ENCODE measurements at places on chromosomes 6 and 20.

DNA sequence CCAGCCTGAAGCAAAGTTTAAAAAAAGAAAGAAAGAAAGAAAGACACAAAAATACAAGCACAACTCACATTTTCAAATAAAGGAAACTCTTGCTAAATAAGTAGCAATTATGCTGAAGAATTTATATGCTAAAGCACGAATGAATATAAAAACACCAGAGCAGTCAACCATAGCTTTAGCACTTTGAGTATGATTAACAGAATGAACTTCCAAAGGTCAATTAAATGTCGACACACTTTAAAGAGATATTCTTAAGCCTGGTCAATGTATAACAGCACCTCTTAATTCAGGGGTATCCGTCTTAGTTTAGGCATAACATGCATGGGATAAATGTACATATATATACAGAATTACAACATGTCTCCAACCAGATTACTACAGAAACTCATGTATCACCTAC, 125.9 kb downstream of the OGFRL1 start:
- DNase-seq, result no peak

DNA sequence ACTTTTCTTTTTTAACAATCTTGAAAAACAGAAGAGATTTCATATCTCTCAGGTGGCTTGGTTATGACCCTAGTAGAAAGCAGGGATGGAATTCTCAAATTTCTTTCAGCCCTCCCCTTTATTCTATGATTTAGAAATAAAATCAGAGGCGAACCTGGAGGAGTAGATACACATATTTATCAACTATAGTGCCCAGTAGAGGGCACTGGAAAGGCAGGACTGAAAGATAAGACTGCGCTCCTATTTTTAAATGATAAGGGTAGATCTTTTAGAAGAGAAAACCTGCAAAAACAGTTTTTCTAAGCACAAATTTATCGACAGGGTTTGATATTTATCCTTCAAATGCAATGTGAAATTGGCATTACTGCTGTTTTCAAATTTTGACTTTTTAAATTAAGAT, 1296.6 kb downstream of the EPHA7 start:
- no peak for DNase-seq

DNA sequence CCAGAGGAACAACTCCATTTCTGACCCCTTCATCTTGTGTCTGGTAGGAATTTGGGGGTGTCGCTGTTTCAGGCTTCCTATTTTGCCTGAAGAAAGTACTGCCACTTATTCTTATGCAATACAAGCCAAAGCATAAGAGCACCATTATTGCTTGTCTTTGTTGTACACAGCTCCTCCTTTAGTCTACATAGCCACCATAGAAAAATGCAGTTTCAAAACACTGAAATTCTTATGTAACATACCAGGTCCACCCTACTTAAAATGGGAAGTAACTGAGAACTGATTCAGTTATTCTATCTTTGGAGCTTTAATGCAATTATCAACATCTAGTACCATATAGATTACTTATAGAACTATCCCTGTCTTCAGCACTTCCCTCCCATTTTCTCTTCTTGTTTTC, 255.5 kb downstream of the ARHGAP18 start:
- no peak for DNase-seq

DNA sequence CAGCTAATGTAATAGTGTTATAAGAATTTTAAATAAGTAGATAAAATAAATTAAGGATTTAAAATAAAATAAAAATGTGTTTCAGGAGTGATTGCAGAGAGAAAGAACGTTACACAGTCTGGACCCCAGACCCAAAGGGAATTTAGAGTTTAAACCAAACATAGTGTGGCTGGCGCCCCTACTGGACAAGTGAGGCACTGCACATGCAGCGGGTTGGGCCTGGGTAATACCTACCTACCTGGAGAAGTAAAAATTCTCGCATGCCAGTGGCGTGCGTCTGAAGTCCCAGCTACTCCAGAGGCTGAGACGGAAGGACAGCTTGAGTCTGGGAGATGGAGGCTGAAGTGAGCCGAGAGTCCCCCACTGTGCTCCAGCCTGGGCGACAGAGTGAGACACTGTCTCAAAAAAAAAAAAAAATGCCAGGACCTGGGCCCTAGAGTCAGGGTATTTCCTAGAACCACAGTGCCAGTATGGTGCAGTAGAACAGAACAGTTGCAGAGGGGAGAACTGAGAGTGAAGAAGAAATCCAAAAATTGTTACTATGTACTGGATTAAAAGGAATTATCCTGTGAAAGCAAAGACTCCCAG, 71.4 kb upstream of the TCF21 start:
- DNase-seq, result peak; percentile 74

- DNase-seq, result no peak
Measured at GRCh38 chr6:506508-506907, 115.0 kb downstream of the IRF4 start.

- peak; percentile 76 for DNase-seq
Measured at GRCh38 chr20:1427457-1428054, 34.7 kb upstream of the FKBP1A start.

DNA sequence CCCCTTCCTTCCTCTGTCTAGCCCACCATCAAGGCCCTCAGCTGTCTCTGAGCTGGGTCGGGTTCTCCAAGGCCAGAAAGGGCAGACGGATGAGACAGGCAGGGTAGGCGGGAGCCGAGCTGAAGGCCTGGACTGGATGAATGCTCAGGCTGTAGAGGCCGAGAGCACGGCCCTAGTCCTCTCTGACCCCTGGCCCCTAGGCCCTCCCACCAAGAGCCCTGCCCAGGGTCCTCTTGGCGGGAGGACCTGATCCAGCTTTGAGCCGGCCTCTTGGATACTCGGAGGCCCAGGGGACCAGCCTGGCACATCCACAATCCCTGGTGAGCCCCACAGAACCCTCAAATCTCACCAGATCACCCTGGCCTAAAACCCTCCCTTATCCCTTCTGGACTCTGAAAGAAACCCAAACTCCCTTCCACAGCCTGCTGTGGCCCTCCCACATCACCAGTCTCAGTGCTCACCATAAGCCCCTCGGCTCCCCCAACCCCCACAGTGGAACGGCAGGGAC, 8.2 kb downstream of the ADISSP start:
- no peak for DNase-seq

GRCh38 chr6:127475823-127476176, 16.6 kb upstream of the KIAA0408 start:
- DNase-seq, result peak; percentile 30

DNA sequence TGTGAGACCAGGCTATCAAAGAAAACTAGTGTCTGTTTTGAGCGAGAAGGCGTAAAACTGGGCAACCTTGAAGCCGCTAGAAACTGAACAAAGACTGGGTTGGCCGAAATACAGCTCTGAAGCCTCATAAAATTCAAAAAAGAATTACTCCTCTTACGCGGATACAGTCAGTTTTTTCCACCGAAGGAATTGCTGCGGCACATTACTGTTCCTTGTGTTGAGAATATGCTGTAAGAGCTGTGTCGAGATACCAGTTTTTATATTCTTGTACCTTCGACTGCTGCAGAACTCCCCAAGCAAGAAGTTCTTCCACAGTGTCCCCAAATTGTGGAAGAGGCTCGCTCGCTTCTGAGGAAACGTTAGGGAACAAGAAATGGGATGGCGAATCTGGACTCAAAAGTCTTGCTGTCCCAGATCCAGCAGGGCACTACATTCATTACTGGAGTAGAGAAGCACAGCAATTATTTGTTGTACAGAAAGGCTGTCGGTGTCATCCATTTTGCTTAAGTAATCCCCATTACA, 523 bp upstream of the COX7A2 start:
- no peak for DNase-seq

DNA sequence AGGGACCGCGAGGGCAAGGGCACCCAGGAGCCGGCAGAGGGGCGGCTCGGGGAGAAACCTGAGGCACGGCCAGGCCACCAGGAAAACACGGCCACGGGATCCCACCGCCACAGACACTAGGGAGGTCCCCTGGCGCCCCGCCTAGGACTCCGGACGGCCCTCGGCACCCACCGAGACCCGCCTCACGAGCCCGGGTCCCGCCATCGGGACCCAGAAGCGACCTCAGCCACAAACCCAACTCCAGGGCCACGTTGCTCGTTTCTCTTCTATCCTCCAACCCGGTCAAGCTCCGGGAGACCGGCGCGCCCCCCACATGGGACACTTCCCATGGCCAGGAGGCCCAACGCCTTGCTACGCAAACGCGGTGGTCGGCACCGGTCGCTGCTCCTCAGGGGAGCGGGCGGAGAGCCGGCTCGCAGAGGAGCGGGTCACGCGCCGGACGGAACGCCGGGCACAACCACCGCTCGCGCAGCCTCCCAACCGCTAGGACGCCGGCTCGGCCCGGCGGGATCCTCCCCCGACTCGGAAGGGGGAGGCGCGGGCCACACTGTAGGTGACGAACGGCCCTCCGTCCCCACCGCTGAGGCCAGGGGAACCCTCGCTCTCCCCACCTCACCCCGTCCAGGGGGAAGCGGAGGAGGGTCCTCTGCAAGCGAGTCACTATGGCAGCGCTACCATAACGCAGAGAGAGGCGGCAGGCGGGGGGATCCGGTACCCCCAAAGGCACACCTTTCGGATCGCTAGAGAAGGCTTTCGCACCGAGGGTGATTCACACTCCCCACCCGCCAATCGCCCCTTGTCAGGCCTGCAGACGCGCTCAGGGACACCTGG, 1514.1 kb upstream of the DEFB115 start:
- DNase-seq, result no peak

- DNase-seq, result no peak
Measured at GRCh38 chr20:46438156-46438750, 31.8 kb upstream of the ELMO2 start.

- no peak for DNase-seq
Measured at GRCh38 chr20:16270989-16271388, 302.3 kb downstream of the KIF16B start.

GRCh38 chr6:120010075-120010474, 660.5 kb upstream of the MAN1A1 start:
- no peak for DNase-seq

DNA sequence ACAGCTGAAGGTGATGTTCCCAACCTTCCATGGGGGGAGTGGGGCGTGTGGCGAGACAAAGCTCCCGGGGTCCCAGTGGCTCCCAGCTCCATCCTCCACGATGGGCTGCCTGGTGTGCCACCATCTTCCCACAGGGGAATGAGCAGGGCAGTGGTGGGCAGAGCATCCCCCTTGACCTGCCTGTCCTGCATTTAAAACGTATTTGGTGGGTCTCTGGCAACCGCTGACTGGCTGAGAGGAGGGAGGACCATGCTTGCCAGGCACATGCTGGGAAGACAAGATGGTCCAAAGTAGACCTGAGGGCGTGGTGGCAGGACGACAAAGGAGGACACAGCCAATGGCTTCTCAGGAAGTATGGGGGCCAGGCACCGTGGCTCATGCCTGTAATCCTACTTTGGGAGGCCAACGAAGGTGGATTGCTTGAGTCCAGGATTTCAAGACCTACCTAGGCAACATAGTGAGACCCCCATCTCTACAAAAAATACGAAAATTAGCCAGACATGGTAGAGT, 4.9 kb downstream of the TLDC2 start:
- no peak for DNase-seq

- DNase-seq, result peak; percentile 25
Measured at GRCh38 chr20:59819496-59820203, 113.8 kb downstream of the SYCP2 start.

DNA sequence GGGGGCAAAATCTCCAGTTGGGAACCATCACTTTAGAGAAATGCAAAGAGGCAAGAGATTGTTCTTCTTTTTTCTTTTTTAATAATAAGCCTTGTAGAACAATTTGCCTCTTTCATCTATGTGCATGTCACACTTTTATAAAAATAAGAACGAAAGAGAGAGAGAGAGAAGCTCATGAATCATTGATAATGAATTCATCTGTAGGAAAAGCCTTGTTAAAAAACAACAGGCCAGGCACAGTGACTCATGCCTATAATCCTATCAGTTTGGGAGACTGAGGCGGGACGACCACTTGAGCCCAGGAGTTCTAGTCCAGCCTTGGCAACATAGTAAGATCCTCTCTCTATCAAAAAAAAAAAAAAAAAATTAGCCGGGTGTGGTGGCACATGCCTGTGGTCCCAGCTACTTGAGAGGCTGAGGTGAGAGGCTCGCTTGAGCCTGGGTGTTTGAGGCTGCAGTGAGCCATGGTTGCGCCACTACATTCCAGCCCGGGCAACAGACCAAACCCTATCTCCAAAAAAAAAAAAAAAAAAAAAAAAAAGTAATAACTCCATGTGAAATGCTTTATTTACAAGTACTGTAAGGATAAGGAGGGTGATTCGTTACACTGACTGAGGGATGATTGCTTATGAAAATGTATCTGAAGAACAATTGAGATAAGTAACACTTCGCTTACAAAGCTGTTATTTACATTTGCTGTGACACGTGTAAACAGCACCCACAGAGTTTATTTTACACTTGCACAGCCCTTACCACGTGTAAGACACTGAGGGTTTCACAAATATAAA, 6.0 kb downstream of the CCN5 start:
- DNase-seq, result no peak

DNA sequence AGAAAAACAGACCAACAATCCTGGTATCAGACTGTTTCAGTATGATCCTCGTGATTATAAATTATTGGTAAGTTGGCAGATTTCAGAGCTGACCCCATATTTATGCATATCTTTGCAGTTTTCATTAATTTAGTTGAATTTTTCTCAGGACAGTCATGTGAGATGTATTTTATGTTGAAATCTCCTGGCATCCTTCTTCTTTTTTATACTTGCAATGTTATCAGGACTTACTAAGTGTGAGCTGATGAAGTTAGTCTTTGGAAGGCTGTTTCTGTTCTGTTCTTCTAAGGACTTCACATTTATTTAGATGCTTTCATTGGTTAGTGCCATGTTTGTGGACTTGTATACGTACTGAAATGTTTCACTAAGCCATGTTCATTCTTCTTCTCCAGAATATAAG, 17.2 kb downstream of the SMPDL3A start:
- no peak for DNase-seq

GRCh38 chr6:22622813-22623212, 53.4 kb downstream of the HDGFL1 start:
- DNase-seq, result no peak
